Suppressor macrophage treated with lipopolysaccharide for 4 hours (primary cell): ENCODE measurements at places on chromosomes 5 and 9.

- DNase-seq = no peak
These were observed 405.4 kb downstream of the DMAC1 start for GRCh38 chr9:7394002-7394774.

GRCh38 chr5:179621551-179622214 is 1.8 kb downstream of the HNRNPH1 start:
- DNase-seq = peak; percentile 12

GRCh38 chr9:130847306-130848217 is 12.5 kb downstream of the ABL1 start:
- DNase-seq = peak; percentile 69

DNA sequence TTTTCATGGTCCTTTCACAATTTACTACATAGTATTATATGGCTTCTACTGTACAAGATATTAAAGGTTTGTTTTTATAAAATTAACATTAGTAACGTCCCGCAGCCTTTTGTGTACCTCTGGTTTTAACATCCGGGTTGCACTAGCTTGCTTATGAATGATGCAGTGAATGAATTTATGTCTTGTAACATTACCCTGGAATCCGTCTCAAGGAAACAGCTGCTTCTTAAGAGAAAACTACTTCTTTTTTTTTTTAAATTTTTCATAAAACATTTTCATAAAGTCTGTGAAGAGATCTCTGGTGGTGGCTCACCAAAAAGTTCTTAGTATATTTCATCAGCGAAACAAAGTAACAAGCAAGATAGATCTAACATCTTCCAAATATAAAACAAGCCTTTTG is 23.6 kb downstream of the MARCHF3 start:
- DNase-seq = no peak

GRCh38 chr5:110663525-110663924 is 62.9 kb downstream of the TMEM232 start:
- peak; percentile 0 for DNase-seq

DNA sequence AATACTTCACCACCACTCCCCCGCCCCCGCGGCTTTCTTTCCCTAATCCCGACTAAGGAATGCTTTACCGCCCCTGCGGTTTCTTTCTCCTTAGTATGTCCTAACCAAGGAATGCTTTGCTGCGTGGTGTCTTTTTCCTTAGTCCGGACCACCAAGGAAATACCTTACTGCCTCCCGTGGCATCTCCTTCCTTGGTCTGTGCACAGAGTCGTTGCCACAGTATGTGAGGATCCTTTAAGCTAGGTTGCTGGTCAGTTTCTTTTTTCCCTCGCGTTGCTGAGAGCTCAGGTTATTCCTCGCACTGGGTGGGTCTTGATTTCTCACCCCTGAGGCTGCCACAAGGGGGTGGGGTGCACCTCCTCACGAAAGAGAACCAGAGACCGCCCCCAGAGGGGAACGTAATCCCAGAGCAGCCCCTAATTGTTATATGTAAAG is 309.4 kb downstream of the NR3C1 start:
- DNase-seq = no peak

GRCh38 chr9:69627281-69627680 is 44.9 kb downstream of the APBA1 start:
- DNase-seq = no peak

GRCh38 chr5:143314659-143315058 is 88.8 kb downstream of the NR3C1 start:
- DNase-seq = peak; percentile 64

GRCh38 chr5:144209361-144209760 is 38.7 kb downstream of the KCTD16 start:
- DNase-seq = no peak

- DNase-seq = no peak
These were observed 105.7 kb downstream of the DTWD2 start for GRCh38 chr5:118882666-118883065.

DNA sequence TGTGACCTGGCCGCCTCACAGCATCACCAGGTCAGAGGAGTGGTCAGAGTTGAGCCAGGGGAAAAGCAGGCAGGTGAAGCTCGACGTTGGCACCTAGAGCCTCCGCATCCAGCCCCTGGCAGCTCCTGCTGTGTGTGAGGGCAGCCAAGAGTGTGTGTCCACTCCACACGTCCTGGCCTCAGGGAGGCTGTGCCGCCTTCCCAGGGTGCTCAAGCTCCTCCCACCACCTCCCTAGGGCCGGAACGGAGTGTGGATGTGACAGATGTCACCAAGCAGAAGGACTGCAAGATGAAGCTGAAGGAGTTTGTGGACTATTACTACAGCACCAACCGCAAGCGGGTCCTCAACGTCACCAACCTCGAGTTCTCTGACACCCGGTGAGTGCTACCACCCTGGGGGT is 72.5 kb downstream of the PHF2 start:
- no peak for DNase-seq

GRCh38 chr9:76112151-76112550 is 221.7 kb downstream of the PCSK5 start:
- DNase-seq = no peak

GRCh38 chr5:8478326-8478725 is 609.4 kb downstream of the MTRR start:
- no peak for DNase-seq

- DNase-seq = no peak
These were observed 249.2 kb upstream of the EFNA5 start for GRCh38 chr5:107919969-107920368.

- DNase-seq = peak; percentile 12
These were observed 78.3 kb downstream of the CEP120 start for GRCh38 chr5:123344816-123345426.

- DNase-seq = peak; percentile 37
These were observed 2.8 kb downstream of the NR3C1 start for GRCh38 chr5:143400541-143401226.

GRCh38 chr9:128254362-128254761 is 21.4 kb downstream of the GOLGA2 start:
- DNase-seq = no peak

DNA sequence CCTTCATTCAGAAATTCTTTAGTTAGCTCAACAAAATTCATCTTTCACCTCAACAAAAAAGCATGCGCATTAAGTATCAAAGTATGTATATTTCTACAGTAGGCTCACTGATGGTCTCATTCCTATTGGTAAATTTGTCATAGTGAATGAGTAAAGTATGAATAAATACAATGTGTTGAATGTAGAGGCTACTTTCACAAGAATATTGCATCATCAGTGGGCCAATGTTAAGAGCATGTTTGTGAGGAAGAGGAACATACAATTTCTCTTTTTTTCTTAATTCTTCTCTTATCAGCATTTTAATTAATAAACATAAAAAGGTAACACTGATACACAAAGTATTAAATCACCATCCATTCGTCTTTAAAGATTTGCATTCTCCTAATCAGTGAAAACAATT is 505.1 kb downstream of the CETN3 start:
- DNase-seq = peak; percentile 41

GRCh38 chr5:80125962-80126480 is 90.9 kb downstream of the THBS4 start:
- DNase-seq = peak; percentile 97

GRCh38 chr5:4023091-4023752 is 427.6 kb downstream of the IRX1 start:
- no peak for DNase-seq

- DNase-seq = peak; percentile 80
These were observed 754 bp downstream of the VDAC1 start for GRCh38 chr5:134003817-134004625.

DNA sequence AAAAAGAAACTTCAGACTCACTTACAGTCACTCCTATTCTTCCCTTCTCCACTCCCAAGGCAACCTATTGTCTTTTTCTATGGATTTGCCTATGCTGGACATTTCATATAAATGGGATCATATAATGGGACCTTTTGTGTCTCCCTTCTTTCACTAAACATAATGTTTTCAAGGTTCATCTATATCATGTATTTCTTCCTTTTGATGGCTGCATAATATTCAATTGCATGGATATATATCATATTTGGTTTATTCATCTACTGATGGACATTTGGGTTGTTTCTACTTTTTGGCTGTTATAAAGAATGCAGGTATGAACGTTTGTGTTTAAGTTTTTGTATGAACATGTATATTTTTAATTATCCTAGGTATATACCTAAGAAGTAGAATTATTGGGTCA is 30.6 kb downstream of the ANKHD1 start:
- no peak for DNase-seq

DNA sequence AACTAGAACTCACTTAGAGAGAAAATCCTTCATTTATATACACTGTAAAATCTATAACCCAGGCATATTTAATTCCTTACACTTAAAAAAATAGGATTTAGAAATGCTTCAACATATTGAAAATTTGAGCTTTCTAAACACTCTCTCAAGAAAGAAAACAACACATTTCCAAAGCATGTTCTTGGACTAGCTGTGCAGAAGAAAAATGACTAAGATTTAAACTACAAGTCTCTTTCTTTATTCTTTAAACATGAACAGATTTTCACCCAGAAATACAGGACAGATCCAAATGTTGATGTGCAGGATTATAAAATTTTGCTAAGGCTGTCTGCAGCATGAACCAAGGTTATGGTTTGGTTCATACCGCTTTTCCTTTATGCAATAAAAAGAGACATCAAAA is 77.7 kb upstream of the TUSC1 start:
- no peak for DNase-seq

- DNase-seq = peak; percentile 26
These were observed 453 bp downstream of the RASGEF1C start for GRCh38 chr5:180208435-180209081.

DNA sequence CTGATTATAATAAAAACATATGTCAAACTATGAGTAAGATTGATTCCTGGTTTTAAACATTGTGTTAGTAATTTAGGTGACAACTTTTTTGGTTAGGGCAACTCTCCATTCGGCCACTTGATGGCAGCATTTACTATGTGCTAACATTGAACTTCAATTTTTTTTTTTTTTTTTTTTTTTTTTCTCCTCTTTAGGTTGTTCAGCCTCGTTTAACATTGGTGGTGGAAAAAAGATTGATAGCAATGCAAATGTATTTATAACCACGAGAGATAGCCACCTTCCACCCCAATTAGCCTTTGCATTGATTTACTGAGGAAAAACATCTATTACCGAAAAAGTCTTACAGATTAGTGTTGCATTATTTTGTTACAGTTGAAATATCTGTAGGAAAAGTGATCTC is 159.1 kb downstream of the CSNK1G3 start:
- peak; percentile 61 for DNase-seq

GRCh38 chr9:124399968-124400940 is 15.0 kb downstream of the PSMB7 start:
- DNase-seq = no peak

DNA sequence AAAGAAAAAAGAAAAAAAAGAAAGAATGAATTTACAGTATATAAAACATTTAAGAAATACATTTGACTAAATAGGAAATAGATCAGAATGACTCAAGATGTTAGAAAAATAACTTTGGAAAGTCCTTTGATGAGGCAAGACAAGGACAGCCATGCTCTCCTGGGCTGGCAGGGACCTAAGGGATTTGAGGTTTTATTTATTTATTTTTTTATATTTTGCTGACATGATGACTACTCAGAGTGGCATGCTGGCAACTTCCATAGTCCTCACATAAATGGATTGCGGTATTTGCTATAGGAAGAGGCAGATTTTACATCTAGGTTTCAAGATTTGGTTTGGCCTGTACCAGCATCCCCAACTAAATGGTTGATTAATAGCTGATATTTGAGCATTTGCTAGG is 17.7 kb downstream of the SLC28A3 start:
- peak; percentile 20 for DNase-seq

- DNase-seq = no peak
These were observed 241.9 kb downstream of the SAXO1 start for GRCh38 chr9:18791074-18791473.

- no peak for DNase-seq
These were observed 262.7 kb downstream of the KIF4B start for GRCh38 chr5:155276231-155276630.

DNA sequence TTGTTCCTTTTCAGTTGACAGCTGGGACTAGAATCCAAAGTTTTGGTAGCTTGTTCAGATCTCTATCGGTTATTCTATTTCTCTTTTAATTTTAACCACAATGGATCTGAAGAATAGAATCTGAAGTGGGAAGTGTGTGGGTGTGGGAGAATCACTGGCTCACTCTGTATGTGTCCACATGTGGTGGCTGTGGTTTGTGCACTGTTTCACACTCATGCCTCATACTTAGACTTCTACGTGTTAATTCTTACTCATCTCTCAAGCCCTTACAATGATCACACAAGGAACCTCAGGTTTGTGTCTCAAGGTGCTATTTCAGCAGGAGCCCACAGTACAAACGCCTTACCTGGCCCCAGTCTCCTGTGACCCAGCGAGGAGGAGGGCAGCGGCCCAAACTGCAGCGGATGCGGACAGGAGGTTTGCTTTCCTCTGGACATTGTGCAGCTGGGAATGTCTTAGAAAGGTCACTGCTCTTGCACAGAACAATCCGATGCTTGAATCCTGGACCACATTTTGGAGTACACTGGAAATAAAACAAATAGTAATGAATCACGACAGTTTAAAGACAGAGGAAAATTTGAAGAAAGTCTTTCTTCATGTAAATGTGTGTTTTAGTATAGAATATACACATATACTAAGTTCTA is 309.1 kb downstream of the ADAMTS6 start:
- DNase-seq = peak; percentile 17

GRCh38 chr5:142017832-142018427 is 5.1 kb upstream of the GNPDA1 start:
- DNase-seq = no peak

DNA sequence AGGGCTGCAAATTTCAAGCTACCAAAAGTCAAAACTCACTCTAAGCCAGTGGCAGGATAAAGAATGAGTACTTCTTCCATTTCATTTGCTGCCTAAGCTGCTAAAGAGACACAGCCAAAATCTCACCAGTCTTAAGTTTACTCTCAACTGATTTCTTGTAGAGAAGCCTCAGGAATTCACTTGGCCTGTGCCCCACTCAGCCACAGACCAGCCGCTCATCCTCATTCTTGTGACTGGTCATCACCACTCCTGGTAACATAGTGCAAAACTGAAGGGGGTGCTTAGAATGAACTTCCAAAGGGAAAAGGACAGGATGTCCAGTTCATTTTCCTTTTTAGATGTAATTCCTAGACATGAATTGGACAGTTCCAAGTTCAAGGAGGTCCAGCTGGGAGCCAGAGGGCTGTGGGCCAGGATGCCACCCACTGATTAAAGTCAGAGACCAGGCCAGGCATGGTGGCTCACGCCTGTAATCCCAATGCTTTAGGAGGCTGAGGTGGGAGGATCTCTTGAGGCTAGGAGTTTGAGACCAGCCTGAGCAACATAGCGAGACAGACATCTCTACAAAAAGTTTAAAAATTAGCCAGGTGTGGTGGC is 72.7 kb upstream of the RANBP3L start:
- no peak for DNase-seq

DNA sequence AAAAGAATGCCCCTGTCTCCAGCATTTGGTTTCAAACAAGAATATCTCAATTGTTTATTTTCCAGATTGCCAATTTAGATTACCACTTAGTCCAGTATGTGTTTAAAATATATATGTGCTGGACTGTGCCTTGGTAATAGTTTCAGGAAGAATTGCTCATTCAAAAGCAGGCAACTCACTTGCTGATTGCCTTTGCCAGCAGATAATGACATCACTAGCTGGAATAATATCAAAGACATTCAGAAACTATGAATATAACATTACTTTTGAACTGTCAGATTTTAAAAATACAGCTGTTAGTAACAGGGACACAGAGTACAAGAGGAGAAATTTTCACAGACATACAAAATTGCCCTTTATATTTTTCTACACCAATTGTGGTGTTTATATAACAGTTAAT is 96.0 kb upstream of the ITGA2 start:
- no peak for DNase-seq
